ENCODE measurements at places on chromosomes 2 and 18.

- no peak for DNase-seq
These were observed 243.1 kb downstream of the AFF3 start for GRCh38 chr2:99899058-99899855.

DNA sequence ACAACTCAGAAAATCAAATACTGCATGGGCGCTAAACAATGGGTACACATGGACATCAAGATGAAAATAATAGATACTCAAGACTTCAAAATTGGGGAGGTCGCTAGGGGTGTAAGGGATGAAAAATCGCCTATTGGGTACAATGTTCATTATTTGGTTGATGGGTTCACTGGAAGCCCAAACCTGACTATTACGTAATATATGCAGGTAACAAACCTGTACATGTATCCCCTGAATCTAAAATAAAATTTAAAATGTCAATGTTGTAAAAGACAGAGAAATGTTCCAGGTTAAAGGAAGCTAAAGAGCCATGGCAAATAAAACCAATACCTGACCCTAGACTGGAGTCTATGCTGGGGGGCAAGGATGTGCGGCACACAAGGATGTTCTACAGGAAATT, 80.4 kb upstream of the CCBE1 start:
- no peak for DNase-seq

GRCh38 chr2:95115418-95115817, 6.2 kb downstream of the MRPS5 start:
- peak; percentile 66 for DNase-seq

DNA sequence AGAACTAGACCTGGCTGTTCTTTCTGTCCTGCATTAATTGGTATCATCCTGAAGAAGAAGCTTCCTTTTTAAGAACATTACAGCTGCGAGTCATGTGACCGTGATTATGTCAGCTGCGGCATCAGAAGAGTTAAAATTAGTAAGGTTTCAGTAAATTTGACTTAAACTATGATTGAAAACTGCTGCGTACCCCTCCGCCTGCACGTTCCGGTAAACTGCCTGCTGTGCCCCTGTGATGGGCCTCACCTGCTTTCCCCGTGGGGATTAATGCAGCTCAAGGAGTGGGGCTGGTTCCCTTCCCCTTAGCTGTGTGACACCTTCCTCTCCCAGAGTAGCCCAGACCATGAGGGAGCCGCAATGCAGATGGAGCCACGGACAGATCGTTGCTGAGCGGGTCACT, 36.1 kb upstream of the MYO3B start:
- DNase-seq, result no peak

- DNase-seq, result peak; percentile 88
These were observed 3.0 kb downstream of the LBH start for GRCh38 chr2:30234180-30234971.

GRCh38 chr2:60554646-60555065, 1.2 kb upstream of the BCL11A start:
- DNase-seq, result no peak

DNA sequence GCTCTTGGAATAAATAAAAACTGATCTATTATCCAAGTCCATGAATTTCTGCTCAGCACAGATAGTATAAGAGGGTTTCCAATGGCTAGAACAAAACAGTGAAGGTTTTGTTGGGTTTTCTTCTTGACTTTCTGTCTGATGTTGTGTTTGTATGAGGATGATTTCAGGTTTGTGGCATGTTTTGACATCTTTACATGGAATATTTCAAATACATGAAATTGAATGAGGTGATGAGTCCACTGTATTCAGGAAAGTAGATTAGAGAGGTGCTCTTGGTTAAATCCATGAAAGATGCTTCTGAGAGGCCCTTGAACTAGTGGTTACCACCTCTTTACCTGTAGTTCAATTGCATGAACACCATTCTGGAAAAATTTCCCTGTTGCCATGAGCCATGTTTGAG, 84.3 kb downstream of the RAPGEF4 start:
- DNase-seq, result no peak

Measured in activated naive CD4-positive, alpha-beta T cell treated with anti-CD3 and anti-CD28 coated beads, Interleukin-2, amount 50 U/mL, for 72 hours (primary cell).